Body of pancreas (tissue), 4 donors: ENCODE measurements at places on chromosomes 5 and 9. TPM values are rescaled to one million over a fixed set of nuclear protein-coding genes. Genes with fewer than 3 reads are reported as not detected.

TMEM38B gene
- 21.3 TPM for total RNA-seq

TMEM215 gene
- not detected for total RNA-seq

GRM6 gene
- not detected for total RNA-seq

DNA sequence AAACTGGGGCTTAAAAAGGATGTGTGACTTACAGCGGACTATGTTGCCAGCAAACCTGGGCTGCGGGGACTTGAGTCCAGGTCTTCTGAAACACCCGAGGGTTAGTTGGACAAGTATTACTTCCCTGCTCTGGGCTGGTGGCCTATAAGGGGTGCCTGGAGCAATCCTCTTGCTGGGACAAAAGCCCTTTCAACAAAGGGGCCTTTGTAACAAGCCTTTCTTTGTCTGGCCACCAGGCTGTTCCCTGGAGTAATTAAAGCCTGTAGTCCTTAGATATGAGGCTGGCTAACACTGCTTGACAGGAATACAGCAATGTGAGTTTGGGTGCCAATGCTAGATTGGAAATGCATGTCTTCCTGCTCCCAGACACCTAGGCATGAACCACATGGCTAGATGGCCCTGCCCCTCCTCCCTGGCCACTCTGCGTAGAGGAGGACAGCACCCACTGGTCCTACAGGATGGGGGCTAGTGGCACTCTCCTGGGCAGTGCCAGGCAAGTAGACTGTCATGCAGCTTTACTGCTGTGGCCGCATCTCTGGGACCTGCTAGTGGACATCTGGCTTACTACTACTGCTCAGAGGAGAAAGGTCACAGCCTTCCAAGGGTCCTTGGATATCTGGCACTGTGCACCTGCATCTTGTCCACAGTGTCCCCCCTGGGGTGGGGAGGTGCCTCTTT is 343.1 kb downstream of the ZSWIM6 start:
- H3K27ac ChIP-seq: peak overlapping the region; percentile 23
- H3K4me1 ChIP-seq: peaks cover 16% of the 10 kb centered on the region
- no peak overlapping the region for H3K4me3 ChIP-seq
- H3K27me3 ChIP-seq: no peaks in the 10 kb centered on the region

DNA sequence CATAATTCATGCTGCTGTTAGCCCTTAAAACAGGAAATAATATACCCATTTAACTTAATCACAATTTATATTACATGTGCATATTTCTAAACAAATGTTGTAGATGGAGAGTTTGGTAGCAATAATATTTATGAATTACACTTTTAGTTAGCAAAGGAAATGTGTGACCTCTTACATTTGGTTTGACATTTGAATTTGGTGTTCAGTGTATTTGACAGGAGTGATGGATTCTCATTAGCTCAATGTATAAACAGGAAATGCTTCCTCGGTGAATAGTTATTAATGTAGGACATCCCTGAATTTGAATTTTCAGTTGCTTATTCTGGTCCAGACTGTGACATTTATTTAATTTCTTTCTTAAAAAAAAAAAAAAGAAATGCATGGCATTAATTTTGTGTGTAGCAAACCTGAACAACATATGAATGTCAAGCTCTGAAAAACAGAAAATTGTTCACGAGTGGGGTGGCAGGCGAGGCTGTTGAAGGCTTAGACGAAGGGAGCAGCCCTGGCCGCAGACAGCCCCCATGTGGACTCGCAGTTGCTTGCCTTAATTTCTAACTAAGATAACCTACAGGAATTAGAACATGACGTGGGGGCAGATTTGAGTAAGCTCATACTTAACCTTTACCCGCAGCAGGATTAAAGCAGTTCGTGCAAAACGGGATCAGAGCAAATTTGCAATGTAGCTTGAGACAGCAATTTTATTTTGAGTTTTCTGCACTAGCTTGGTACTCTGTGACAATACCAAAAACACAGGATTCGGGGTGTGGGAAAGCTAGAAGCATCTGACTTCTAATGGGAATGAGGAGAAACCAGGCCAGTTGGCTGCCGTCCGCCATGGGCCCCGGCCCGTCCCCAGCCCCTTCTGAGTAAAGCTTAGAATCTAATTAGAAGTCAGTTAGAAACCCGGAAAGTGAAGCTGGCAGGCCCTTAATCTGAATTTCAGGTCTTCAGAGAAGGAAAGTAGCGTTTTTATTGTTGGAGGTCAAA is 134.3 kb downstream of the MACROH2A1 start:
- no peaks in the 10 kb centered on the region for H3K36me3 ChIP-seq
- DNase-seq: no peak
- H3K4me3 ChIP-seq: no peak overlapping the region
- no peak overlapping the region for H3K27ac ChIP-seq

DNA sequence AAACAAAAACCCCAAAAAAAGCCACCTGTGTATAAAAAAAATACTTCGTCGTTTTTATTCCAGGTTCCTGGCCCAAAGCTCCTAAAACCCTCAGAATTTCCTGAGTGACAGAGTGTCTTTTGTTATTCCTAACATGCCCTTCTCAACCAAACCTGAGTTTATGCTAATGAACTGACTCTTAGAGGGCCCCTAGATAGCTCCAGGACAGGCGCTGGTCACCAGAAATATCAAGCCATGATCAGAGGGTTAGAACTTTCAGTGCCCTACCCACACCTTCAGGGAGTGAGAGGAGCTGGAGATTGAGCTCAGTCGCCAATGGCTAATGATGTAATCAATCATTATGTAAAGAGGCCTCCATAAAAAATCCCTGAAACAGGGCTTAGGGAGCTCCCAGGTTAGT is 15.7 kb downstream of the AUH start:
- H3K36me3 ChIP-seq: no peaks in the 10 kb centered on the region
- no peak overlapping the region for H3K4me3 ChIP-seq
- no peak overlapping the region for H3K27ac ChIP-seq
- H3K4me1 ChIP-seq: peaks cover 20% of the 10 kb centered on the region
- H3K27me3 ChIP-seq: no peaks in the 10 kb centered on the region

GRCh38 chr5:168676501-168676900 is 97.3 kb upstream of the PANK3 start:
- H3K4me3 ChIP-seq: no peak overlapping the region
- no peaks in the 10 kb centered on the region for H3K4me1 ChIP-seq
- no peaks in the 10 kb centered on the region for H3K27me3 ChIP-seq
- no peak overlapping the region for H3K27ac ChIP-seq
- DNase-seq: no peak

DNA sequence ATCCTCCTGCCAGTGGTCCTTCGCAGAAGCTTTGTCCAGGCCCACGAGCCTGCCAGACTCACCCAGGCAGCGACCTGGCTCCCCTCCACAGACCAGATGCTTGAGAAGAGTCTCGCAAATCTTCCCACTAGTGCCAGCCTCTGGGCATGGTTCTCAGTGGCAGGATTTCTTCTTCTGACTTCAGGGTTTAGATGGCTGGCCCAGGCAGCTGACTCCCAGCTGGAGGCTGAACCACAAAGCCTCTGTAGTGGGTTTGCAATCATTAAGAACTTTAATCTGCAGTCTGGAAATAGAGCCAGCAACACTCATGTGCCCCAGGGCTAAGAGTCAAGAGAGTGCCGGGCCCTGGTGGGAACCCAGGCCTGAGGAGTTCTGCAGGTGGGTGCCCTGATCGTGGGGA is 90.6 kb upstream of the ICE1 start:
- no peak for DNase-seq
- no peak overlapping the region for H3K27ac ChIP-seq
- H3K36me3 ChIP-seq: no peaks in the 10 kb centered on the region
- H3K4me1 ChIP-seq: peaks cover 7% of the 10 kb centered on the region
- H3K27me3 ChIP-seq: no peaks in the 10 kb centered on the region
- no peak overlapping the region for H3K4me3 ChIP-seq
